ENCODE measurements at places on chromosomes 11 and 22.

DNA sequence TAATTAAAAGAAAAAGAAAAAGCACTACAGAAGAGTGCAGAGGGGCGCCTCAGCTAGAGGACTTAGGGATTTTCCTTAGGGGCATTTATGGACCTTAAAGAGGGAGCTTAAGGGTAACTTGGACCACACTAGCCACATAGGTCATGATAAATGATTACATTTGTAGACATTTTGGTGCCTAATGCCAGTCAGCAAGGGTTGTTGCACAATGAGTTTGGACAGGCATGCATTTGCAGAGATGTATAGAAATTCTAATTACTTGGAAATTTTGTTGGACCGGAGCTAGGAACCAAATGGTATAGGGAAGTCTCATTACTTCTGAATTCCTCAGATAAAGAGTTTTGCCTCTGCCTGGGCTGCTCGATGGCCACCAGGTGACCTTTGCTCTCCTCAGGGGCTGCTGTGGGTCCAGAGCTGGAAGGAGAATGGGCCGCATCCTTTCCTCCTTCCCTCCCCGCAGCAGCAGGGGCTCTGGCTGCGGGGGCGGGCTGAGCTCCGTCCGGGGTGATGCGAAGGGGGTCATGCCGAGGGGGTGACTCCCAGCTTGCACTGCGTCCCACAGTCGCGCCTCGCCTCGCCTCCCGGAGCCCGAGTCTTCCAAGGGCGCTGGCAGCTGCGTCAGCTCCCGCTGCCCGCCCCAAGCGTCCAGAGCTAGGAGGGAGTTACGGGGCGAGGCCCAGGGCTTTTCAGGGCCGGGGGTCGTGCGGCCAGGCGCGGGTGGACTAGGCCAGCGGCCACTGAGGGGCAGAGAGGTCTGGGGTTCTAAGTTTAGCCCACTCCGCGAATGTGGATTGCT is 20.3 kb upstream of the MALAT1 start:
- no peak for DNase-seq

DNA sequence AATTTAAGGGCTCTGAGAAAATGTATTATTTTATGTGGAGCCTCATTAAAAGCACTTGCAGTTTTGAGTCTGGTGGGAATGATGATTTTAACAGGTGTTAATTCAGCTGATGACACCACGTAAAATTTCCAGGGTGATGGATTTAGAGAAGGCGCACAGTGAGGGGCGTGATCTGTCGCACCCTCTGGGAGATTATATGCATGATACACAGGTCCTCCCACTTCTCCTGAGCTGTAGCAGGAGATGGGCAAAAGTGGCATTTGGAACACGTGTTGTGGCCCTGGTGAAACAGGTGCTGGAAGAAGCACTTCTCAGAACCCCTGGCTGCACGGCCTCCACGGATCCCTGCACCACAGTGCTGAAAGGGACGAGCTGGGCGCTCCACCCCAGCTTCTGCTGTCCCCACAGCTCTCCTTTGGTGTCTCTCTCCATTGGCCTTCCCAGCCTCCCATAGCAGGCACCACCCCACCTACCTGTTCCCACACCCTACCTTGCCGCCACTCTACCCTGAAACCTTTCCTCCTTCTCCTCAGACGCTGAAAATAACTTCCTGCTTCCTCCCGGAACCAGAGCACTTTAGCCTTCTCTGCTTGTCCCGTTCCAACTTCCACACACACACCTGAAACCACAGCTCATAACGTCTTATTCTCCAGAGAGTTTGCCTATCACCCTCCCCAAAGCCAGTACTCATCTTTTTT is 6.9 kb upstream of the SORL1 start:
- DNase-seq, result no peak

GRCh38 chr11:62612366-62613290 is at the start of the genes EML3 and ROM1:
EML3 (minus strand) TSS chr11:62612775; CDS start chr11:62612457, 318 bp downstream.
ROM1 (plus strand) TSS chr11:62613257; CDS start chr11:62613282, 25 bp downstream.
- peak; percentile 61 for DNase-seq

- no peak for DNase-seq
Measured at GRCh38 chr11:70029115-70029860, 48.8 kb upstream of the ANO1 start.

GRCh38 chr11:110121204-110121603 is 28.0 kb downstream of the ZC3H12C start:
- DNase-seq, result peak; percentile 13

DNA sequence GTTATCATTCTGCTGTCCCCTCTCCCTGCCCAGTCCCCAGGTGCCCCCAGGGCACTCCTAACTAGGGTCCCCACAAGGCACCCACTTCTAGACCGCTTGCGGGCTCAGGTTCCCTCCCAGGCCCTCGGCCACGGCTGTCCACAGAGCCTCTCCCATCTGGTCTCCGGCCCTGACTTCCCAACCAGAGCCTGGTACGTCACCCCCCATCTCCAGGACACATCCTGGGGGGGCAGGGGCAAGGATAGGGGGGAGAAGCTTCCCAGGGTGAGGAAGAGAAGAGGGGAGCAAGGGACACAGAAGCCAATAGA is 457 bp downstream of the SSTR3 start:
- no peak for DNase-seq

GRCh38 chr22:49792107-49792506 is 35.6 kb downstream of the BRD1 start:
- DNase-seq, result no peak

GRCh38 chr11:2151500-2152257 is 9.3 kb downstream of the INS start:
- no peak for DNase-seq

DNA sequence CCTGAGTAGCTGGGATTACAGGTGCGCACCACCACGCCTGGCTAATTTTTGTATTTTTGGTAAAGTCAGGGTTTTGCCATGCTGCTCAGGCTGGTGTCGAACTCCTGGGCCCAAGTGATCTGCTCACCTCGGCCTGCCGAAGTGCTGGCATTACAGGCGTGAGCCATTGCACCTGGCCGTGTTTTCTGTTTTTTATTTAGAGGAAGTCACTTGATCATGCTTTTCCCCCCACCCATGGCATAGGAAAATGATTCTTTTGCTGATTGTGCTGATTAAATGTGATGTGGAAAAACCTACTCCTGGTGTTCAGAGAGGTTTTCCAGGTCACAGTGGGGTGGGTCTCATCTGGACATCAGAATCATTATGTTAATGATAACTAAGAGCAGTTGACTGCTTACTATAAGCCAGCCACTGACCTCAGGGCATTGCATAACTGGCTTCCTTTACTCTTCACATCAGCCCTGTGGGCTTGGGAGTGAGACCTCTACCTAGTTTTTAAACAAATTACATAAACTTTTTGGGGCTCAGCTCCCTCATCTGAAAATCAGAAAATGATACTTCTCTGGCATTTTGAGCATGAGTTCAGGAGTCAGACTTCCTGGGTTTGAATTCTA is 71.0 kb downstream of the PTPRJ start:
- no peak for DNase-seq
